ENCODE measurements at places on chromosomes 7 and 10.
A peak's percentile ranks its signal among the peaks of the same experiment; 100 is the strongest.

- DNase-seq = no peak
Observed at GRCh38 chr7:102295346-102296178, 8.9 kb downstream of the SH2B2 start.

DNA sequence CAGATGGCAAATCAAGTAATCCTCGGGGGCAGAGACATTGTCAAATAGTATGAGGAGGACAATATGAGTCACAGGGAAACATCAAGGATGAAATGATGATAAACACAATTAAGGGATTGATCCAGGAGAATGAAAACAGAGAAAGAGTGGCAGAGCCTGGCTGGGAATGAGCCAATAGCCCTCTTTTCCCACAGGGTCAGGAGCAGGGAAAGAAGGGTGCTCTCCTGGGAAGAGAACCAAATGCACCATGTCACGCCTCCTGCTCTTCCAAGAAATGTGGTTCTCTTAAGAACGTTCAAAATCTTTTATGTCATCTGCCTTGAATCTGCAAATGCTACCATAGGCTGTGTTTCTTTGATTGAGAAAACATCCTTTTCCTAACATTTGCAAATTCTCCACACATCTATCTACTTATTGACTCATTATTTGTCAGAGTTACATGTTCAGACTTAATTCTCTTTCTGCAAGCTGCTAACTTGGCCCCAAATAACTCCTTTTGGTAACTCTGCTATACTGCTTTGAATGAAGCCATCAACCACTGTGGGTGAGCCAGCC, 50.6 kb downstream of the HIPK2 start:
- no peak for DNase-seq

DNA sequence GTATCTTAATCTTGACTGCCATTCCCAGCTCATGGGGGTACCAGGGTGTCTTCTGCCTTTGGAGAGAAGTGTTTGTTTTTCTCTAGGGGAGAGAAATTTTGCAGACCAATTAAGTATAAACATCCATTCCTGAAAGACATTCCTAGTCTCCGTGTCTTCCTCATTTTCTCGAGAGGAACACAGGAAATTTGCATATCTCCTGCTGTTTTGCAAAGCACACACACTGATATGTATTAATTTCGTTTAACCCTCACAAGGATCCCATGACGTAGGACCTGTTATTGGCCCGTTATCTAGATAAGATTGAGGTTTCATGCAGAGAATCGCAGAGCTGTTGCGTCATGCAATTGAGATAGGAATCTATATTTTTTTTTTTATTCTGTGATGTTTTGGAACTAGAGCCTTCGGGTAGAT, 944 bp downstream of the RHBDD2 start:
- peak; percentile 11 for DNase-seq

GRCh38 chr10:77638321-77639101, 903 bp upstream of the KCNMA1 start:
- DNase-seq = no peak

DNA sequence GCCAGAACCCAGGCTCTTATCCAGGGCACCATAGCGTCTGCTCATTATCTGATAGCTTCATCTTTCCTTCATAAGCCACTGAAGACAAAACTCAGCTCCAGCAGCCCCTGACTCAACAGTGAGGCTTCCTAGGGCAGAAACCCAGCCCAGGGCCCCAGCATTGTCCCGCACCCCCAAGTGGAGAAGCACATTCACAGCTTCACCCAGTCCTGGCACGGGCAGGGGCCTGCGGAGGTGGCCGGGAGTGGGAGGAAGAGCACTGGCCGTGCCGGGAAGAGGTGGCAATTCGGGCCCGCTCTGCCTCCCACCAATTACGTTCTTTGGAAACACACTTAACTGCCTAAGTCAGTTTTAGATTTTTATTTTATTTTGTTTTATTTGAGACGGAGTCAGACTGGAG, 10.3 kb upstream of the CALML5 start:
- DNase-seq = no peak

DNA sequence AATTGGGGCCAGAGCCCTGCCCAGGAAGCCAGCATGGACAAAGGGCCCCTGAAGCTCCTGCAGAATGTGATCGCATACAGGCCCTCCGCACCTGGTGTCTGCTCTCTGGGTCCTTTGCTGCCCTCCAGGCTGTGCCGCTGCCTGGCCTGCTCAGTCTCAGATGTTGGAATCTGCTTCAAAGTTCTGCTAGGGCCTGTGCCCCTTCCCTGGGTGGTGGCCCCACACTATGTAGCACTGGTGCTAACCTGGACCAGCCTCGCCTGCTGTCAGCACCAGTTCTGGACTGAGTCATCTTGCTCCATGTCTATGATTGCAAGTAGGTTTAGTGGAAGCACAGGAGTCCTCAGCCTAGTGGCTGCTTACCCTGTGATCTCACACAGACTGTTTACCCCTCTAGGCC, 6.3 kb downstream of the MAT1A start:
- no peak for DNase-seq

DNA sequence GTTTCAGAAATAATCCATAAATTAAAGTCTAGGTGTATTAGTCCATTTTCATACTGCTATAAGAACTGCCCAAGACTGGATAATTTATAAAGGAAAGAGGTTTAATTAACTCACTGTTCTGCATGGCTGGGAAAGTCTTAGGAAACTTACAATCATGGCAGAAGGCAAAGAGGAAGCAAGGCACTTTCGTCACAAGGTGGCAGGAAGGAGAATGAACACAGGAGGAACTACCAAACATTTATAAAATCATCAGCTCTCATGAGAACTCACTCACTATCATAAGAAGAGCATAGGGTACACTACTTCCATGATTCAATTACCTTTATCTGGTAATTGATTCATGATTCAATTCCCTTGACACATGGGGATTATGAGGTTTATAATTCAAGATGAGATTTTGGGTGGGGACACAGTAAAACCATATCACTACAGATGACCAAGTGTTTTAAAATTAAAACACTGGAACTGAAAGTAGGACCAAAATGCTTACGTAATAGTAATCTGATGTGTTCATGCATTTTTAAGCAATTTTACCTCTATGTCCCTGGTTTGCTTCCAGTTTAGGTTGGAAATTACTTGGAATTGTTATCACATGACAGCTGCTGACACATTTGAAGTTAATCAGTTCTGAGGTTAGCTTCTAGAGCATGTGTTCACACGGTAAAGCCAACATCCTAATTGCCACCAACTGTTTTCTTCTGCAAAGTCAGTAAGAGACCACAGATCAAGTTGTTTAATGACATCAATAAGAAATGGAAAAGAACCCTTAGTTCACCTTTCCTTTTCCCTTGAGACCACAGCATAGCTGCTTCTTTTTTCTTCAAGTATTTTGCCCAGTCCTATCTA, 48.4 kb upstream of the SEMA3C start:
- no peak for DNase-seq

DNA sequence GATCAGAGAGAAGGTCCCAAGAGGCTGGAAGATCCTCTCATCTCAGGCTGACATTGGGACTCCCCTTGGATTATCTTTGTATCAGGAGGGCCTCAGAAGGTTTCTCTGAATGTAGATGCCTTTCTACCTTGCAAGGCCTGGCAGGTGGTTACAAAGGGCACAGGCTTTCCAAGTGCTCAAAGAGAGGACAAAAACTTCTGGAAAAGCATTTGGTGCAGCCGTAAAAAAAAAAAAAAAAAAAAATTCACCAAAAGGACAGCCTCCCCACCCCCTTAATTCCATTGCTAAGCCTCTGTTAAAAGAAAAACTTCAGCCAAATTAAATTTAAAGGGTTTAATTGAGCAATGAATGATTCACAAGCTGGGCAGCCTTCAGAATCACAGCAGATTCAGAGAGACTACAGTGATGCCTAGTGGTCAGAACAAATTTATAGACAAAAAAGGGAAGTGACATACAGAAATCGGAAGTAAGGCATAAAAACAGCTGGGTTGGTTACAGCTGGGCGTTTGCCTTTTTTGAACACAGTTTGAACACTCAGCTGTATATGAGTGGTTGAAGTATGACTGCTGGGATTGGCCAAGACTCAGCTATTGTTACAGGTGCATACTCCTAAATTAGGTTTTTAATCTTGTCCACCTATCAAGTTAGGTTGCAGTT, 42.5 kb upstream of the LRGUK start:
- no peak for DNase-seq

DNA sequence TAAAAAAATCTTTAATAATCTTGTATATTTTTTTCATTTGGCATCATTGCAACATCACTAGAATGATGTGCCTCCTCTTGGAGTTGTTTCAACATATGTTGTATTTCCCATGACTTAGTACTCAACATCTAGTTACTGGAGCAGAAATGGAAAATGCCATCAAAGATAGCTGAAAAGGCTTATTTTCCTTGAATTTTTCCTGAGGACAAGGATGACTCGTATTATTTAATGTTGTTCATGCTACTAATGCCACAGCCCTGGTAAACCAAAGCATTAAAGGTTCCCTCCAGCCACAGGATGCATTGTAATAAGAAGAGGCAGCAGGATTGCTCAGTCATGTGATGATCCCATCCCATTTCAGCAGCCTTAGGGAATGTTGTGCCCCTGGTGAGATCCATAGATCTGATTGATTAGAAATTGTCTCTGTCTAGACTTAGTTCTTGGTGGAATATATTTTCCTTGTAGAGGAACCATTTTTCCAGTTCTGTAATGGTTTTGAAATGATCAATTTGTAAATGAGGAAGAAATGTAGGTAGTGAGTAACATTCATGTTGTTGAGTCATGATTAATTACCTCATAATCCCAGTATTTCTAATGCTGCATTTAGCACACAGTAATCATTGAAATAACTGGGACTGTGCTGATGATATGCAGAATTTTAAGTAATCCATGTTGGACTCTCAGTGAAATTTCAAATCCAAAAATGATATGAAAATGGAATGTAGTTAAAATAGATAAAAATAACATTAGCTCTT, 91.3 kb upstream of the SMIM30 start:
- DNase-seq = no peak

DNA sequence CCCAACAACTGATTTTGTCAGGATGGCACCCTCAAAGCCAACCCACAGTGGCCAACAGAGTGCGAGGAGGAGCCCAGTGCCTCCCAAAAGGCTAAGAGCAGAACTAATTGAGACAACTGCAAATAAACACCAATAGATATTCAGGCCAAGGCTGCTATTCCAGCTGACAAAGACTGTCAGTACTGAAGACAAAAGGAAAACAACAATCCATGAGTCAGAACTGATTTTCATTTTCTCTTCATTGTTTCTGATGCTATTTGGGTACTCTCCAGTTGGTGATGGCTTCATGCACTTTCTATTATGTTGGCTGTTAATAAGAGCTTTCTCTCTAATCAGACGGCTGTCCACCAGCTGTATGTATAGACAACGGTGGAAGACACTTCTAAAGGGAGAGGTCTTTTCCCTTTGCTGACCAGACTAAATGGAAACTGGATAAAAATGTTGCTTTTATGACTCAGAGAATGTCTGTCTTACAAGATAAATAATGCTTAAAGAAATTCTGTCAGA, 515.9 kb downstream of the PARD3 start:
- DNase-seq = no peak

GRCh38 chr10:27464993-27465392, 39.1 kb upstream of the RAB18 start:
- DNase-seq = no peak

- no peak for DNase-seq
Observed at GRCh38 chr10:74558403-74558802, 268.0 kb upstream of the KAT6B start.

GRCh38 chr10:3774018-3774813, 10.8 kb downstream of the KLF6 start:
- DNase-seq = no peak

DNA sequence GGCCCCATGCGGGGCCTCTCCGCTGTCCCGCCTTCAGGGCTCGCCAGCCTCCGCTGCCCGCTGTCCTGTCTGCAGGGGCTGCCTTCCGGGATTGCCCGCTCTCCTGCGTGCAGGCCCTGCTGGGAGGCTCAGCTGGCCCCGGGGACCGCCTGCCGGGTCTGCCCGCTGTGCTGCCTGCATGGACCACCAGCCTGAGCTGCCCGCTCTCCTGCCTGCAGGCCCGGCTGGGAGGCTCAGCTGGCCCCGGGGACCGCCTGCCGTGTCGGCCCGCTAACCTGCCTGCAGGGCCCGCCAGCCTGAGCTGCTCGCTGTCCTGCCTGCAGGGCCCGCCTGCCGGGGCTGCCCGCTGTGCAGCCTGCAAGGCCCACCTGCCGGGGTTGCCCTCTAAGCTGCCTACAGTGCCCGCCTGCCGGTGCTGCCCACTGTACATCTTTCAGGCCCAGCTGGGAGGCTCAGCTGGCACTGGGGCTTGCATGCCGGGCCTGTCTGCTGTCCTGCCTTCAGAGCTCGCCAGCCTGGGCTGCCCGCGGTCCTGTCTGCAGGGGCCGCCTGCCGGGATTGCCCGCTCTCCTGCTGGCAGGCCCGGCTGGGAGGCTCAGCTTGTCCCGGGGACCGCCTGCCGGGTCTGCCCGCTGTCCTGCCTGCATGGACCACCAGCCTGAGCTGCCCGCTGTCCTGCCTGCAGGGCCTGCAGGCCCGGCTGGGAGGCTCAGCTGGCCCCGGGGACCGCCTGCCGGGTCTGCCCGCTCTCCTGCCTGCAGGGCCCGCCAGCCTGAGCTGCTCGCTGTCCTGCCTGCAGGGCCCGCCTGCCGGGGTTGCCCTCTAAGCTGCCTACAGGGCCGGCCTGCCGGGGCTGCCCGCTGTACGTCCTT, 165.1 kb downstream of the GLRX3 start:
- no peak for DNase-seq

- DNase-seq = no peak
Observed at GRCh38 chr7:94190599-94191061, 186.5 kb upstream of the BET1 start.

- DNase-seq = no peak
Observed at GRCh38 chr10:113711142-113711541, 31.4 kb downstream of the CASP7 start.

DNA sequence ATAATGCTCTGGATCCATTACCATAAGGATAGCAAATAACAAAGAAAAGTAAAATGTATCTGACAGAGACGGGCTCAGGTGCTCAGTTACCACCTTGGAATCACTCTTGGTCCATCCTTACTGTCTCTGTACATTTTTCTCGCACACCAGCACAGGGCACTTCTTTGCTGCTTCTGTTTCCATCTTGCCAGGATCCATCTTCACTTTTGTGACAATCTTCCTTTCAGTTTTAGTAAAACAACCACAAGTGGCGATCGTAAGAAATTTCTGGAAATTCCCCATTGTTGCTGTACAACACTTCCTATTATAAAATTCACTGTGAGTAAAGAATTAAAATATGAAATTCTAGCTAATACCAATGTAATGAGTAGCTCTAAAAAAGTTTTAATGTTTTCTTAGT, 695.5 kb downstream of the GRM8 start:
- no peak for DNase-seq

- peak; percentile 32 for DNase-seq
Observed at GRCh38 chr10:99658622-99659030, 683 bp upstream of the ENTPD7 start.

- no peak for DNase-seq
Observed at GRCh38 chr10:55704950-55705349, 656.1 kb downstream of the ZWINT start.
